ENCODE measurements at places on chromosomes 11 and 22.
A peak's percentile ranks its signal among the peaks of the same experiment; 100 is the strongest.

DNA sequence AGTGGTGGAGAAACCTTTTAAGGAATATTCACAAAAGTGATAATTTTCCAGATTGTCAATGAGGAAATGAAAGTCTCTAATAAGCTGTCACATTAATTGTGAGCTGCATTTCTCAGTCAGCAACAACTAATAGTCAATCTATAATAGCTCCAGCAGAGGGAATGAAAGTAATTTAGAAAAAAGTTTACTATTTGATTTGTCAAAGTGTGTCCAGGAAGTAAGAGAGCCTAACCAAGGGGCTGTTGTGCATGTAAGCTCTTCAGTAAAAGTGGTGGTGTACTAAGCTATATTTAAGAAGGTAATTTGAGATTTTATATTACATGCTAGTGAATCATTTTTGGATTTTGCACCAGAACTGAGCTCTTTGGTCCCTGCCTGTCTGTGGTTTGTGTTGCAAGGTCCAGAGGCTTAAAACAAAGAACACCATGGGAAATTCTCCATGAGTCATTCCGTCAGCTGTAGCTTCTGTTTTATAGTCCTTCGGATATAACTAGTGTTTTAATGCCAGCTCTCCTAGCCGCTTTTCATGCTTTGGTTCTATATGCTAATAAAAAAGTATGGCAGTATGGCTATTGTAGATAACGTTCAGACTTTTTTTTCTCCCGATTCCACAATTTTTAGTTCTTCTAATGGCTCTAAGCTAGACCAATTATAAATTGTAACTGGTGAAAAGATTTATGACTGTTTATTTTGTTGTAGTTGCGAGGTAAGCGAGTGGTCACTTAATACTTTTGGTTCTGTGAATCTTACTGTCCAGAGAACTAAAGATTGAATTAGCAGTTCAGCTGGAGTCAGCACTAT is 64.6 kb downstream of the ARHGEF12 start:
- no peak for DNase-seq

DNA sequence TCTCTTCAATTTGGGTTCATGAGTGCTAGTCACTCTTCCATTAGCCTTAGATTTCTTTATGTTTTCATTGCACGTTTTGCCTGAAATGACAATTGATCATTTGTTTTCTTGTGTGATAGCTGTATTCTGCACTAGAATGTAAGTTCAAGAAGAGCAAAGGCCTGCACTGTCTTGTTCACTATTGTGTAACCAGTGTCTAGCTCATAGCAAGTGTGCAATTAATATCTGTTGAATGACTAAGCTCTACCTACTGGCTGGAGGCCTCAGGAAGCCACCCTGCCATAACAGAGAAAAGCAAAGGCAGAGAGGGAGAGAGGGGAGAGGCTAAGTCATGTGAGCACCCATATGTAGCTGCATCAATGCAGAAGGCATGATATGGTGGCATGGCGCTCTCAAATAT is 292.8 kb upstream of the SYN3 start:
- DNase-seq, result no peak

DNA sequence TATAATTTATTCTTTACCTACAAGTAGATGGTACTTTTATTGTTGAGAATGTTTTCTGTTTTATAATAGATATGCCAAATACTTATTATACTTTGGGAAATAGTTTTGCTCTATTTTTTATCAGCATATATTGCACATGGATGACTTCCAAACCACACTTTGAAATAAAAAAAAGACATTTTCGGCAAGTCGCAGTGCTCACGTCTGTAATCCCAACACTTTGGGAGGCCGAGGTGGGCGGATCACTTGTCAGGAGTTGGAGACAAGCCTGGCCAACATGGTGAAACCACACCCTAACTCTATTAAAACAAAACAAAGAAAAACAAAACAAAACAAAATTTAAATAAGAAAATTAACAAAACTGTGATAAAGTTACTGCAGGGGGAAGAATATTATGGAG is 983.9 kb upstream of the CNTN5 start:
- DNase-seq, result no peak

GRCh38 chr11:119445379-119445778 is 22.4 kb upstream of the THY1 start:
- DNase-seq, result no peak

DNA sequence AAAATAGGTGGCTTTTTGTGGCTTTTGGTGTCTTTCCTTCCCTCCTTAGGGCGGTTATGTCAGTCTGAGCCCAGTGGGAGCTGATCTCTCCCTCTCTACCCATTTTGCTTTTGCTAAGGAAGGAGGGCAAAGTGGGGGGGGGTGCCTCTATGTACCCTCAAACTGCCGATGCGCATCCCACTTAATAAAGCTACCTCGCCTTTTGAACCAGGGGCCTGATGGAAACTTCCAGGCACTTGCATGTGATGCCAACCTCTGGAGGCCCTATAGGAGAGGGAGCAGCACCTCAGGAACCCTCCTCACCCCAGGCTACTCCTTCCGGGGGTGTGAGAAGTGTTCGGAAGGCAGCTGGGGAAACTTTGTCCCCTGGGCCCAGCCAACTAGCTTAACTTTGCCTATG is 97.0 kb upstream of the HSD17B12 start:
- no peak for DNase-seq

GRCh38 chr22:19036523-19037273 is 85.5 kb downstream of the DGCR2 start:
- no peak for DNase-seq

DNA sequence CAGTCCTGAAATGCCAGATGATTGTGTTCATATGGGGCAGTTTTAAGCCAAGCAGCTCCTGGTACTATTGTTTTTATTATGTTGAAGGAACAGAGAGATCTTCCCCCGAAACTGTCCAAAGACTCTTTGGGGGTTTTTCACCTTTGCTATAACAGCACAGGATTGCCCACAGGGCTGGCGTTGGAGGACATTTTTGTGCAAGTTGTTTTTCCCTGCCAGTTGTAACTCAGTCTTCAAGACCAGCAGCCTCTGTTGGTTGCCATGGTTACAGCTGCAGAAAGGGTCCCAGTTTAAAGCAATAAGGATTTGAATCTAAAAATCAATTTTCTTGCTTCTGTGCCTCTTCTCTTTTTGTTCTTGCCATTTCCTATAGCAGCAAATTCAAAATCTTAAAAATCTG is 45.4 kb upstream of the YWHAH start:
- no peak for DNase-seq

- no peak for DNase-seq
Measured at GRCh38 chr11:120061036-120061760, 76.7 kb downstream of the TRIM29 start.

- DNase-seq, result no peak
Measured at GRCh38 chr11:133714471-133715375, 130.6 kb downstream of the SPATA19 start.

DNA sequence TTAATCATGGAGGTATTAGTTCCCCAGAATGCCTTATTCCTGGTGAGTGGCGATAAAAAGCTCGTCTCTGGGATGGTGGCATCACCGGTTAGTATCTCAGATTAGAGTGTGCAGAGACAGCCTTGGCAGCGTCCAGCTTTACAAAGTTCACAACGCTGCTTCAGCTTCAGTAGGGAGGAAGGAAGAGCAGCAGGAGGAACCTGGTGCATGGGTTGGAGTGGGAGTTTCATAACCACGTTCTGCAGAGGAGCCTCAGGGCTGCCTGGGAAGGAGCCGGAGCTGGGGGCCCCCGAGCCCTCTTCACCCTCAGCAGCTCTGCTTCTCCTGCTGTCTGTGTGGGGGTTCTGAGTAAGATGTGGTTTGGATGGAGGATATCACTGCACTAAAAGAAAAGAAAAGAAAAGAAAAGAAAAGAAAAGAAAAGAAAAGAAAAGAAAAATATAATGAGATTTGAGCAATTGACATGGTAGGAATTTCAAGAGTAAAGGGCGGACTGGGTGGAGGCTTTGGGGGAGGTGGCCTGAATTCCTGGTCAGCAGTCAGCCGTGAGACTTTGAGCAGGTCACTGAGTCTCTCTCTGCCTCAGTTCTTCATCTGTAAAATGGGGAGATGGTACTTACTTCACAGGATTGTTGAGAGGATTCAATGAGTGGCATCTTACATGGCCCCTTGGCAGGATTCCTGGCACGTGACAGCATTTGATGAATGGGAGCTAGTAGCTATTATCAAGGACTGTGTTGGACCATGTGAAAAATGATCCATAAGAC is 6.5 kb downstream of the ASPHD2 start:
- no peak for DNase-seq

- no peak for DNase-seq
Measured at GRCh38 chr11:120807414-120808150, 216.3 kb upstream of the TBCEL start.

- DNase-seq, result no peak
Measured at GRCh38 chr11:131495423-131495822, 125.0 kb downstream of the NTM start.

GRCh38 chr11:121723246-121723741 is 270.5 kb upstream of the SORL1-AS1 start:
- DNase-seq, result no peak

DNA sequence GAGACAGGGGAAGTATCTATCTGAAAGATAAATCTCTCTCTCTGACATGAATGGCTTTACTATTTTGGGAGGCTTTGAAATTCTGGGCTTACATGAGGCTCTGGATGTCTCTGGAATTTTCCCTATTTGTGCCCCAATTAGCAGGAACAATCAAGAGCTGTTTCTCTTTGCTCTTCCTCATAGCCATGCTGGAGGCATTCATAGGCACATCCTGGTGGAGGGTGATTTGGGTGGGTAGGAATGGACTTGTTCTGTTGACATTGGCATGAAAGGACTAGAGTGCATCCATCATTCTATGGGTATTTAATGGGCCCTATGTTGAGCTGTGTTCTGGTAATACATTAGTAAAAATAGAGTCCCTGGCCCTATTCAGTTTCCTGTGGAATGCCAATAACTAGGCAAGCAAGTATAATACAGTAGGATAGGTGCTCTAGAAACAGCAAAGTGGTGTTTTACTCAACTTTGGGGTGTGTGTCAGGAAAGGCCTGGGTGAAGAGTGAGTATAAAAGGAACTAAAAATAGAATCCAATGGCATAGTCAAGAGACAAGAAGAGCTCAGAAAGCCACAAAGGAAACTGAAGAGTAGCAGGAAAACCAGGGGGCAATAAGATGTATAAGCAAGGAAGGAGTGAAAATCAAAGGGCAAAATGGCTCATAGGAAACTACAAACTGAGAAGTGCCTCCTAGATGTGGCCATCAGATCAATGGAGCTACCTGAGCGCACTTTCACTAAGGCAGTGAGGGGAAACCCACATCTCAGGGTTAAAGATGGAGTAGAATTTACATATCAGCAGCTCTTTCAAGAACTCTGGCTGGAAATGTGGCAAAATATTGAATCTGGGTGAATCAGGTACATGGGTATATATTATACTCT is 45.0 kb downstream of the CWC15 start:
- no peak for DNase-seq

DNA sequence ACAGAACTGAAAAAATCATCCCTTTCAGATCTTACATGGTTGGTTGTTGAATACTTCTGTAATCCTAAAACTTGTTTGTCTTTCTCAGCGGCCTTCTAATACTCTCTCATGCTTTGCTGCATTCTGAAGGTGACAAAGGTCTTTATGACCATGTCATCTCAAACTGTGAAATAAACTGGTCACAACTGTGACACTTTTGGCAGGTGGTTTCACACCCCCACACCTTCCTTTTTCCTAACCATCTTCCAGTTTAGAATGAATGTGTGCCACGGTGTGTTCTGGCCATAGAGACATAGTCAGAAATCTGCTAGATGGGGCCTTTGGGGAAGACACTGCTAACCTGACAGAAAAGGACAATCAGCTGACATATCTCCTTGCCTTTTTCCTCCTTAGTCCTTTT is 14.7 kb upstream of the RFPL3 start:
- DNase-seq, result no peak

DNA sequence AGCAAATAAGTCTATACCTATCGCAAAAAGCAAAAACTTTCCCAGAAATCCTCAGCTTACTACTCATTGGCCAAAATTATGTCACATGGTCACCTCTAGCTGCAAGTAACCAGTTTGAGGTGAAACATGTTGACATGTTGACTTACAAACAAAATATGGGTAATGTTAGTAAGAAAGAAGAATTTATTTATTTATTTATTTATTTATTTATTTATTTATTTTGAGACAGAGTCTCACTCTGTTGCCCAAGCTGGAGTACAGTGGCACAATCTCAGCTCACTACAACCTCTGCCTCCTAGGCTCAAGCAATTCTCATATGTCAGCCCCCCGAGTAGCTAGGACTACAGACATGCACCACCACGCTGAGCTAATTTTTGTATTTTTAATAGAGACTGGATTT is 5.4 kb upstream of the SLC35C1 start:
- DNase-seq, result no peak

DNA sequence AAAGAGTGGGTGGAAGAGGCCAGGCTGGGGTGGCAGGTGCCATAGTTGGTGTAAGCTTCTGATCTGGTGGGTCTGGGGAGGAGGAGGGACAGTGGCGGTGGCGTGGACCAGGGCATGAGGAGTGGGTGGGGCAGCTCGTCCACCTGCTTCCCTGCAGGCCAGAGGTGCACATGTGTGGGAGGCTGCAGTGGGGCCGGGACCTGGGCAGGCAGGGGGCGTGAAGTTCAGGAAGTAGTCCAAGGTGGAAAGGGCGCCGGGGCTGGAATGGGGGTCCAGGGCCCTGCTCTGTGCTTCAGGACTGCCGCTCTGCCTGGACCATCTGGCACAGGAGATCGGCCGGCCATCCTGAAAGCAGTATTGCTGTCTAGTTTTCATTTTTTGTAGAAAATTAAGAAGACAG is 15.9 kb downstream of the RIBC2 start:
- no peak for DNase-seq

DNA sequence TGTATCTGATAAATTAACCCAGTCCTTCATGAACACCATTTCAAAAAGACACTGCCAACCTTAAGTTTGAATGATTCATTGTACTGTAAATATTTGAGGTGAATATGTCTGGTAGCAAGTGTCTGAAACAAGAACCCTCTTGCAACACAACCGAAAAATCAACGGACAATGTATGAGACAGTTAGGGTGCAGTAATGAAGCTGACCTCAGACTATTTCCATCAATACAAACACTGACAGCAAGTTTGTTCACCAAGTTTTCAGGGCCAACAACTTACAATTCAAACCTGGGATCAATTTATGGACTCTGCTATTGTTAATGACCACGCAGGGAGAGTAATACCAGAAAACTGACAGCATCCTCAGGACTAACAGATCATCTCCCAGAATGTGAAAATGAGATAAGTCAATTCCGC is 126.3 kb downstream of the CADM1 start:
- DNase-seq, result no peak

DNA sequence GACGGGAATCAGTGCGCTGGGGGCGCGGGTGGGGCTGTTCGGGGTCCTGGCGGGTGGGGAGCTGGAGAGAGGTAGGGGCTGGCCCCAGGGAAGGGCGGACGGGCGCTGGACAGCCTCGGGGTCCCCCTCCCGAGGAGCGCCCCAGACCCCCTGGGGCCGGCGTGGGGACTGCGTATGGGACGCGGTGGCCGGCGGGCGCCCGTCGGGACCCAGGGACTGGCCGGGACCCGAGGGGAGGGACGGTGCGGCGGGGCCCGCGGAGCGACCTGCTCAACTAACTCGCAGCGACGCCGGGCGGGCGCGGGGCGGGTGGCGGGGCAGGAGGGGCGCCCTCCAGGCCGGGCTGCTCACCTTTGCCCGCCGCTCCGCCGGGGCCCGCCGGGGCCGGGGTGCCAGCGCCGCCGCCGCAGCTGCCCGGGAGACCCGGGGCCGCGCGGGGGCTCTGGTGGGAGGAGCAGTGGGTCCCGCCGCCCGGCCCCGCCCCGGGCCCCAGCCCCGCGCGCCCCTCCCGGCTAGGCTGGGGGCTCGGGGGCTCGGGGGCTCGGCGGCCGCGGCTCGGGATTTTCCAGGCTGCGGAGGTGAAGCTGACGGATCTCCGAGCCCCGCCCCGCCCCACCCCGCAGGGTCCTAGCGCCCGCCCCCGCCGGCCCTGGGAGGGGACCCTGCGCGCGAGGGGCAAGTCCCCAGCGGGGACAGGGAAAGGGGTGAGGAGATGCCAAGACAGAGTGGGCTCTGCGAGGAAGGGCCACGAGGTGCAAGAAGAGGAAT is 12.3 kb downstream of the STARD10 start:
- DNase-seq, result peak; percentile 45
